Epithelial cell of proximal tubule (primary cell): ENCODE measurements at places on chromosomes 5 and 9. TPM values are rescaled to one million over a fixed set of nuclear protein-coding genes. Genes with fewer than 3 reads are reported as not detected.

The PCA3 gene
- total RNA-seq, result not detected in 2 replicates

The CYSRT1 gene
- 0.17 and 0.94 TPM in 2 replicates for total RNA-seq

The BHMT2 gene
- 2.9 and 3.8 TPM in 2 replicates for total RNA-seq

The IL11RA gene
- 1.8 and 4.7 TPM in 2 replicates for total RNA-seq

The NPM1 gene
- 1,693 and 2,624 TPM in 2 replicates for total RNA-seq
